Small intestine (tissue), 16 donors: ENCODE measurements at places on chromosomes 5 and 9. TPM values are rescaled to one million over a fixed set of nuclear protein-coding genes. Genes with fewer than 3 reads are reported as not detected.

DNA sequence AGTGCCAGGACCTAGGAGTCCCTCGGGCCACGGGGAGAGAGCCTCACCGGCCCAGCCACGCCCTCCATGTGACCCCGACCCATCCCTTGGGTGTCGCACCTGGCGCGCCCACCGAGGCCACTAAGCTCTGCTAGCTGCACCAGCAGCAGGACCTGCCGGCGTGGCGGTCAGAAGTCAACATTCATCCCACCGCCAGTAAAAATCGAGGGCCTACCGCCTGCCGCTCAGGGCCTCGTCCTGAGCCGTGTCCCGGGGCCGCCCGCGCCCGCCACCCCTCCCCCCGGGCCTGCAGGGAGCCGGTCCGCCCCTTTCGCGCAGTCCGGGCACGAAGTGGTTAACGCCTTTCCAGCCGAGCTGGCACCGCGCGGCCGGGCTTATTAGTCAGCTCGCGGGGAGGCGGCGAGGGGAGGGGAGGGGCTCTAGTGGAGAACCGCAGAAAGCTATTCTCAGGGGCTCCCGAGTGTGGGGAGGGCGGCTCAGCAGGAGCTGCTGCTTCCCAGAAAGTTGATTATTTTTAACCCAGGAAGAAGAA is 124.4 kb downstream of the C9orf50 start:
- peak; percentile 76 for DNase-seq
- no peaks in the 10 kb centered on the region for H3K4me1 ChIP-seq
- H3K4me3 ChIP-seq: peak overlapping the region; percentile 57
- H3K27me3 ChIP-seq: no peaks in the 10 kb centered on the region
- no peaks in the 10 kb centered on the region for H3K36me3 ChIP-seq

GRCh38 chr5:2282893-2283292 is 400.2 kb upstream of the IRX4 start:
- H3K4me1 ChIP-seq: no peaks in the 10 kb centered on the region
- no peak for DNase-seq

DNA sequence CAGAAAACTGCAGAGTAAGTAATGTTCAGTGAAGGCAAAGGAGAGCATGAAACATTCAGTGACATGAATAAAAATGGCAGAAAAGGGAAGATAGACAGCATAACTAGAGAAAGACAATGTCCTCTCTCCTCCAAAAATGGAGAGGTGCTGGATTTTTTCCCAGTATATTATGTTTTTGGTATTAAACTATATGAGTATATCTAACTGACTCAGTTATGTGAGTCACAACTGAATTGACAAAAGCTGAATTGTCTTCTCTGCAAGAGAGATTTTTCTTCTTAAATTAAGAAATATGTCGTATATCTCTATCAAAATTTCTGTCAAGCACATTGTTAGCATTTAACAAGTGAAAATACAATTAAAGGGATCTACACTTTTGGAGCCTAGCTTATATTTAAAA is 375.1 kb downstream of the CHSY3 start:
- H3K27ac ChIP-seq: no peak overlapping the region
- H3K36me3 ChIP-seq: no peaks in the 10 kb centered on the region
- no peaks in the 10 kb centered on the region for H3K4me1 ChIP-seq
- no peak overlapping the region for H3K4me3 ChIP-seq
- no peak for DNase-seq

DNA sequence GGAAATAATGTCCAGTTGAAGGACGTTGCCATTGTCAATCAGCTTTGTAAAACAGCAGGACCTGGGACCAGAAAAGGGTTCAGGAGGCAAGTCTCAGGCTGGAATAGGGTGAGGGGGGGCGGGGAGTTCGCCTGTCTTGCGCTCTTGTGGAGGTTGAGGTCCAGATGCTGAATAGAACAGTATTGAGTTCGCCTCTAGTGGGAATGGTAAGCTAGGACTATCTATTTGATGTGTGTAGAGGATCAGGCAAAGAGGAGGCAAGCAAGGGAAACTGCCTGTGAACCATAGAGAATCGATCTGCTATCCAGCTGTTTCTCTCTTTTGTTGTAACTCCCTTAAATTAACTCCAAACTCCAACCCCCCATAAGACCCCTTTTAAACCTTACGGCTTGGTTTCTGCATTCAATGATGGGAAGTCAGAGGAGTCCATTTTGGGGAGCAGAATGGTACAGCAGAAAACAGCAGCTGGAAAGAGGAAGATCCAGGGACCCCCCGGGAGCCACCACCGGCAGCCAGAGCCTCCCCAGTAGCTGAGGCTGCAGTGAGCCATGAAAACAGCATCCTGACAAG is 133.7 kb downstream of the SLC28A3 start:
- no peaks in the 10 kb centered on the region for H3K27me3 ChIP-seq
- no peak overlapping the region for H3K4me3 ChIP-seq
- H3K36me3 ChIP-seq: no peaks in the 10 kb centered on the region

DNA sequence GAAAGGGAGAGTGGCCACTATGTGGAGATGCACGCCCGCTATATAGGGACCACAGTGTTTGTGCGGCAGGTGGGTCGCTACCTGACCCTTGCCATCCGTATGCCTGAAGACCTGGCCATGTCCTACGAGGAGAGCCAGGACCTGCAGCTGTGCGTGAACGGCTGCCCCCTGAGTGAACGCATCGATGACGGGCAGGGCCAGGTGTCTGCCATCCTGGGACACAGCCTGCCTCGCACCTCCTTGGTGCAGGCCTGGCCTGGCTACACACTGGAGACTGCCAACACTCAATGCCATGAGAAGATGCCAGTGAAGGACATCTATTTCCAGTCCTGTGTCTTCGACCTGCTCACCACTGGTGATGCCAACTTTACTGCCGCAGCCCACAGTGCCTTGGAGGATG is 19.8 kb downstream of the RGMB start:
- no peak overlapping the region for H3K4me3 ChIP-seq
- no peaks in the 10 kb centered on the region for H3K36me3 ChIP-seq
- no peak for DNase-seq

DNA sequence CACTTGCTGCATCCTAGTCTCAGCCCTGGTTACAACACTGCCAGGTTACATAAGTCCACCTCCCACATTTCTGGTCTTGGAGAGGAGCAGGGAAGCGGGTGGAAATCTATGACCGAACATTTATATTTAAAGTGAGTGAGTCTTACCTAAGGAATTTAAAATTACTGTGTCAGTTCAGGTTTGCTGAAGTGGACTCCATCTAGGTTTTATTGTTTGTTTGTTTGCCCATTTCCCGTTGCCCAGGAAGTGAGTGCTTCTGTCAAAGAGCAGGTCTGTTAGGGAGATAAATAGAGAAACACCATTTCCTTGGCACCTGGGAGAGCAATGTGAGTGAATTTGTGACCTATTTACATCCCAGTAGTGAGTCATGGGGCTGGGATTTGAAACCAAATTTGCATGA is 179.5 kb downstream of the KIF4B start:
- no peak overlapping the region for H3K27ac ChIP-seq
- H3K4me1 ChIP-seq: no peaks in the 10 kb centered on the region
- H3K4me3 ChIP-seq: no peak overlapping the region
- no peak for DNase-seq
- no peaks in the 10 kb centered on the region for H3K27me3 ChIP-seq
- H3K36me3 ChIP-seq: no peaks in the 10 kb centered on the region

GRCh38 chr5:42666869-42667268 is 89.7 kb upstream of the CCDC152 start:
- H3K36me3 ChIP-seq: no peaks in the 10 kb centered on the region
- H3K4me1 ChIP-seq: no peaks in the 10 kb centered on the region
- no peak for DNase-seq
- H3K27ac ChIP-seq: no peak overlapping the region
- no peaks in the 10 kb centered on the region for H3K27me3 ChIP-seq
- H3K4me3 ChIP-seq: no peak overlapping the region

Gene CDO1
- 5.9 TPM for polyA plus RNA-seq

DNA sequence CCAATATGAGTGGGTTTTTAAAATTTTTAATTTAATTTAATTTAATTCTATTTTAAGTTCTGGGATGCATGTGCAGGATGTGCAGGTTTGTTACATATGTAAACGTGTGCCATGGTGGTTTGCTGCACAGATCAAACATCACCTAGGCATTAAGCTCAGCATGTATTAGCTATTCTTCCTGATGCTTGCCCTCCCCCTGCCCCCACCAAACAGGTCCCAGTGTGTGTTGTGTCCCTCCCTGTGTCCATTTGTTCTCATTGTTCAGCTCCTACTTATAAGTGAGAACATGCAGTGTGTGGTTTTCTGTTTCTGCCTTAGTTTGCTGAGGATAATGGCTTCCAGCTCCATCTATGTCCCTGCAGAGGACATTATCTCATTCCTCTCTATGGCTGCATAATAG is 35.0 kb upstream of the ANKRD33B start:
- no peak overlapping the region for H3K27ac ChIP-seq
- no peak overlapping the region for H3K4me3 ChIP-seq
- DNase-seq: no peak
- H3K4me1 ChIP-seq: no peaks in the 10 kb centered on the region
- H3K36me3 ChIP-seq: no peaks in the 10 kb centered on the region

DNA sequence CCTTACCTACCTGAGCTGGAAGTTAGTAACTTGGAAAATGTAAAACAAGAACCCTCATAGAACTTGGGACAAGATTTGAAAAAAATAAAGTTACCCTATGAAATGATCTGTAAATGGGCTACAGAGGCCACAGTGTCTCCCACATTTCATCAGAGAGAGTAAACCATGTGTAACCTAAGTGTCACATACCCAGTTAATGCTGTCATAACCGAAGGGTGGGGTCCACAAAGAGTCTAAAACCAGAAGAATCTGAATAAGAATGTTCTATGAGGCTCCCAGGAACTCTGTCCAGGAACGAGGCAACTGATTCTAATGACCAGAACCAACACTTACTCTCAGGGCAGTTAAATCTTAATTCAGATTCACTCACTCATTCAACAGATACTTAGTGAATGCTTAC is 1.0 kb upstream of the FAM13B start:
- no peaks in the 10 kb centered on the region for H3K36me3 ChIP-seq
- H3K4me1 ChIP-seq: peaks cover 15% of the 10 kb centered on the region
- DNase-seq: peak; percentile 26
- H3K27me3 ChIP-seq: no peaks in the 10 kb centered on the region
- no peak overlapping the region for H3K27ac ChIP-seq

GRCh38 chr9:109289931-109290330 is 30.9 kb downstream of the EPB41L4B start:
- H3K27ac ChIP-seq: no peak overlapping the region
- peaks cover 5% of the 10 kb centered on the region for H3K4me1 ChIP-seq

- H3K36me3 ChIP-seq: no peaks in the 10 kb centered on the region
- peak; percentile 90 for DNase-seq
- peak overlapping the region; percentile 79 for H3K27ac ChIP-seq
Measured at GRCh38 chr9:91536211-91536691, 112.6 kb upstream of the NFIL3 start.

Gene BARHL1
- polyA plus RNA-seq: not detected

Gene EXOSC2
- polyA plus RNA-seq: 31.5 TPM

Gene ARSI
- polyA plus RNA-seq: not detected
